Pulmonary artery endothelial cell (primary cell): ENCODE measurements at places on chromosomes 6 and 20. TPM values are rescaled to one million over a fixed set of nuclear protein-coding genes. Genes with fewer than 3 reads are reported as not detected.

DNA sequence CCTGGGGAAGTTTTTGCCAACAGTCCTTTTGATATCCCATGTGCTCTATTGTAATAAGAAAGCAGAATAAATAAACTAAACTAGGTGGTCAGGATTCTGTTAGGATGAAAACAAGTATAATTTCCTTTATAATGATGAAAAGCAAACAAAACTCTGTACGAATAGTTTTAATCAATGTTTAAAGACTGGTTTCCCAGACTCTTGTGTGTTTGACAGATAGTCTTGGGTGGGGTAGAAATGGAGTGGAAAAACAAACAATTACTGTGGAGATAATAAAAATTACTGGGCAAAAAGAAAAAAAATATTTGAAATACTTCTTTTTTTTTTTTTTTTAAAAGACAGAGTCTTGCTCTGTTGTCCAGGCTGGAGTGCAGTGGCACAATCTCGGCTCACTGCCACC, 152.1 kb upstream of the FLRT3 start:
- no peak for DNase-seq

DNA sequence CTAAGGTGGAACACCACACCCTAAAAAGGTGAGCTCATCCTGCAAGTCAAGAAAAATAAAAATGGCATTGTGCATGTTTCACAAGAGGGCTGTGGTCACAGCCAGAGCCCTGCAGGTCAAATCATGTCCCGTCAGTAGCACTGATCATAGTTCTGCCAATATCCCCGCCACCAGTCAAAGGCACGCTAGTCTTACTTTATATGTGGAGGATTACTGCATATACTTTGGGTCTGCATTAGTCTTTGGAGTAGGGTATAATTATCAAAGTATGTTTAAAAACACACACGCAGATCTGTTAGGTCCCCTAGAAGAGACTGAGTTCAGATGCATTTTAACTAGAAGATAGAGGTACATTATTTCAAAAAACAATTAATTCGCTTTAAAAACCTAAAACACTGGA, 1.8 kb downstream of the PERP start:
- no peak for DNase-seq

Gene ZBTB2
- 7.7 and 12.0 TPM in 2 replicates for total RNA-seq

Gene CRISP3
- total RNA-seq = not detected in 2 replicates

DNA sequence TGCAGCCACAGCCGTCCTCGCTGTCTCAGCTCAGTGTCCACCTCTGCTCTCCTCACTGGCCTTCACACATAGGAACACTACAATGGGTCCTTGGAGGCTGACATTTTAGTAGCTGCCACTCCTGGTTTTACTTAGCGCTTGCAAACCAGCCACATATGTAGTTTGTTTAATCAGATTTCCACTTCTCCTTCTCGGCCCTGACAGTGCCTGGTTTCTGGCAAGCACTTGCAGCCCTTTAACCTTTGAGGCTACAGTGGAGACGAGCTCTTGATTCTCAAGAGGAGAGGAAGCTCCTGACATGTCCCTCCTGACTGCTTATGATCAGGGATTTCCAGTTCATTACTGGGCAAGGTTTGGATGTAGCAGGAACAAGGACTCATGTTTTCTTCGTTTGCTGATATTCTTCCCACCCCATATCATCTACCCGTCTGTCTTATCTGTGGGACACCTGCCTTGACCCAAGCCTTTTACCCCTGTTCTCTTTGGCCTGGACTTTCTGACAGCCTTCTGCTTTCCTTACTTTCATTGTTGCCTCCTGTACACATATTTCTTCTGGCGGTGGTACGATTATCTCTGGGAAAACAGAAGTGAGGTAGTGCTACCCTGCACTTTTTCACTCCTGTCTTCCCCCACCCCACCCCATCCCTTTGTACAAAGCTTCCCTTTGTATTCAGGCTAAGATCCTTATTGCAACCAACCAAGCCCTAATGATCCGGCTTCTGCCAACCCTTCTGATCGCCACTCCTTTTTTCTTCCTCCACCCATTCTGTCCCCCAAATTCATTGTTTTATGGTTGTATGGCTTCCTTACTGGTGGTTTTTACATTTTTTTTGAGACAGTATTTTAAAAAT, 31.2 kb downstream of the CEP43 start:
- no peak for DNase-seq

DNA sequence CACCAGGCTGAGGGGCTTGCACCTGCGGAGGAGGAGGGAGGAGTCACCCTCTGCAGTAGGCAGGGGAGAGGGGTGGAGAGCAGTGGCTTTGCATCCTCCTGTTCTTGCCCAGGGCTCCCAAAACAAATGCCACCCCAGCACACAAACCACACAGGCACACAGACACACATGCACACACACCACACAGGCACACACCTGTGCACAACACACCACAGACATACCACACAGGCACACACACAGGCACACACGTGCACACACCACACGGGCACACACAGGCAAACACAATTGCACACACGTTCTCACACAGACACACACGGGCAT, 26.6 kb downstream of the YTHDF1 start:
- DNase-seq = no peak

DNA sequence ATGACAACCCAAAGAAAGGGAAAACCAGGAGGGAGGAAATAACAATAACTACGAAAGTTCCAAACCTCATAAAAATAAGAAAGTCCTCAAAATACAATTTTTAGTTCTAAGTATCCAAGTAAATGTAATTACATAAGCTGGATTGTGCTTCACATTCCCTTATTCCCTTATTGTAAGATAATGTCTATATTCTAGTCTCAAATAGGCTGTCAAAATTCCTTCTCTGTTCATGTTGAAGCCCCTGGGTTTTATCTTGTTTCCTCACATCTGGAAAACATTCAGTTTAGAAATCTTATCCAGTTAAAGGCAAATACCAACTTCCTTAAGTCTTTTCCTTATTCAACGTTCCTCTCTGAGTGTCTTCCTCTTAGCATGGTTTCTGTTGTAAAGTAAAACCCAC, 282.3 kb downstream of the CD109 start:
- DNase-seq = no peak

- no peak for DNase-seq
These were observed 399.7 kb downstream of the COL12A1 start for GRCh38 chr6:74805916-74806696.

Gene TMEM239
- not detected in 2 replicates for total RNA-seq

Gene GTSF1L
- total RNA-seq = not detected in 2 replicates

DNA sequence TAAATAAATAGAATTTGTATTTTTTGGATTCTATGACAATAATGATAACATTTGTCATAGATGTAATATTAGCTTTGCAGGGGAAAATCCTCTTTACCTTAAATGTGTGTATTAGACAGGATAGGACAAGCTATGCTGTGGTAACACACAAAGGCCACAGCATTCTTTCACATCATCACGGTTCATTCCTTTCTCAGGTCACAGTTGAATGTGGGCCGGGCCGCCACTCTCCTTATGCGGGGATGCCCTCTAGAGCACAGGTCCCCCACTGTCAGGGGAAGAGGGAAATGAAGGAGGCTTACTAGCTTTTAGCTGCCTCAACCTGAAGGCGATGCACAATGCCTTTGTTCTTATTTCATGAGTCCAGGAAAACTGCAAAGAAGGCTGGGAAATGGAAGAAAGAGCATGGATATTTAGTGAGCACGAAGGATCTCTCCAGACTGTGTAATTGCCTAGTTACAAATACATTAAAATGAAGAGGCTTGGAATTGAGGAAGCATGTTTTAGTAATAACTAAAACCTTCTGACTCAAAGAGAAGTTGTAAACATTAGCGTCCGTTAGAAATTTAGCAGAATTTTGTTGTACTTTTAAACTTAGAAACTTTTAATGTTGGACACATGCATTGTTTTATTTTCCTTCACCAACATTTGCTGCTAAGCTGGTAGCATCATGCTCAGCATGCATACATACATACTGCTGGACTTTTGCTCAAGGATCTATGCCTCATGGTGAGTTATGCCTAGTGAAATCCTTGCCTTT, 248.9 kb upstream of the FOXQ1 start:
- no peak for DNase-seq

DNA sequence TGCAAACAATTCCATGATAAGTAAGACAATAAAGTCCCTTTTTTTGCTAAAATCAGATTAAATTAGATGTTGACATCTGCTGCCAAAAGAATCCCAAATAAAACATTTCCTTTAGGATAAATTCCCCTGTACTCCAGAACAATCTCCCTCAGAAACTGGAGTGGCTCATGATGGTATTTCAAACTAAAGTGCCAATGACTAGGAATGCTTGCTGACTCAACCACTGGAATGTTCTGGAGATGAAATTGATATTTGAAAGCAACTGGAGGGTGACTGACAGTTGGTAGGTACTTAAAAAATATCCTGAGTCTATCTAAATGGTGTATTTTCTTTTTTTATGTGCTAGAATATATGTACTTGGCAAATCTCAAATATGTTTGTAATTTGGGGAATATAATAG, 350.1 kb upstream of the TSHZ2 start:
- no peak for DNase-seq

DNA sequence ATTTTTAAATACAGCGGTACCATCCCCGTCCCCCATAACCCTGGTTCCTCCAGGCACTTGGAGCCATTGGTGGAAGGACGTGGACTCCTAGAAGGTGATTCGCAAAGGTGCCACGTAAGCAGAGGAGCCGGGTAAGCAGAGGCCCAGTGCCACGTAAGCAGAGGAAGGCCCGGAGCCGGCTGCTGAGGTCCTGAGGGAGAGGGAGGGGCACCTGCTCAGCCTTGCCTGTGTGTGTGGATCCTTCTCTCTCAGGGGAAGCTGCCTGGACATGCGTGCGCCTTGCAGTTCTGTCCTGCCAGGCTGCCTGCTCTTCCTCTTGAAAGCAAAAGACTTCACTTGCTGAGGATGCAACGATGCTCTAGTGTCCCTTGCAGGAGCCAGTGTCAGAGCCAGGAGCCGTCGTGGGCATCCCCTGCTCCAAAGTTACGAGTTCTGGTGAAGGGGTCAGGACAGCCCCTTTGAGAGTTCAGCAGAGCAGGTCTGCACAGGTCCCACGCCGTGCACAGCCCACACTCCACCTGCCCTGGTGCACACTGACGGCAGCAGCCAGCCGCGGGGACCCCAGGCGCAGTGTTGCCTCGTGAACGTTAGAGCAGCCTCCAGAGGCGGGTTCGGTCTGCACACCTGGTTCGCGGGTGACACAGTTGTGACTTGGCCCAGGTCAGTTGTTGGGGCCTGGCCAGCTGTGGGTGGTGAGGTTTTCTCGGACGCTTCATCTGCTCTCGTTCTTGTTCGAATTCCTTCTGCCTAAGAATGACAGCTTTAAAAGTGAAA, 1.9 kb upstream of the NKAIN4 start:
- no peak for DNase-seq

DNA sequence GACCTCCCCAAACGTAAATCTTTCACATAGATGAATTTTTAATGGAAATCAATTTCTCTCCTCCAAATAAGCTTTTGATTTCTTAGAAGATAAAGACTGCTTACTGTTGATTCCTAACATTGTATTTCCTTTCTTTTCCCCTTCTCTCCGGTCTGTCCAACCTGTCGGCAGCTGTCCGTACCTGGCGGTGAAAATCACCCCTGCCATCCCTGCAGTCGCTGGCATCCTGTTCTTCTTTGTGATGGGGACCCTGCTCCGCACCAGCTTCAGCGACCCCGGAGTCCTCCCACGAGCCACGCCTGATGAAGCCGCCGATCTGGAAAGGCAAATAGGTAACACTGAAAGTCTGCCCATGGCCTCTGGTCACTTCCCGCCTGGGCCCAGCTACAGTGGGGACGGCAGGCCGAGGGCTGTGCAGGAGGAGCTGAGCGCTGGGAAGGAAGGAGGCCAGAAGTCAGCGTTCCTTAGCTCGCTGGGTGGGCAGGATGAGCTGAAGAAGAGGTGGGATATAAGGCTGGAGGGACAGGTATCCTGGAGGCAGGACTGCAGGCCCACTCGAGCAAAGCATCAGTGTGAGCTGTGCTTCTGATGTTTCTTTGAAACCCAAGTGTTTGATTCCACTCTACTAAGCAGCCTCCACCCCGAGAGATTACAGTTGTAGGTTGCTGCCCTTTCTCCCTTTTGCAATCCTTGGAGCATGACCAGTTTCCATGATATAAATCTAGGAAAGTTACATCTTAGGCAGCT, 161.6 kb downstream of the ZDHHC14 start:
- no peak for DNase-seq

- DNase-seq = no peak
These were observed 160.0 kb downstream of the TBXT start for GRCh38 chr6:166007349-166008263.

Gene OR2H1
- not detected in 2 replicates for total RNA-seq

DNA sequence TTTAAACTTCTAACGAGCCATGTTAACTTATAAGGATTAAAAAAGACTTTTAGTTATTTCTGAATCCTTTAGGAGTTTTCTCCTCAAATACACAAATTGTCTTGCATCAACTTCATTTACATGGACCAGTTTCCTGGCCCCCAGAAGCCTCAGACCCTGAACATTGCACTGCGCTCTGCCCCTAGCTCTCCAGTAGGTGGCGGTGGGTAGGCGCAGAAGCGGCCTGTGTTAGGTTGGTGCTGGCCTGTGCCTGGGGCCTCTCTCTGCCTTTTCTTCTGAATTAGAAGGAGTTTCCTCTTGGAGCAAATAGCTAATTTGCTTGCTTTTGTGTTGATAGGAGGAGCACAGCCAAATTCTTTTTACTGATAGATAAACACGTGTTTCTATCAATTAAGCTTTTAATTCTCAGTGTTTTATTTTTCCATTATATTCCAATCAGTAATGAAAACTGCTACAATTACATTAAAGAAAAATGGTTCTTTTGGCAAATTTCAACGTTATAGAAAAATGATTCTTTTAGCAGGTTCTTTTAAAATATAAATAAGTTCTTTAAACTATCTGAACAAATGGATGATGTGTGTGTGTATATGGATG, 44.4 kb downstream of the DTD1 start:
- DNase-seq = peak; percentile 17

DNA sequence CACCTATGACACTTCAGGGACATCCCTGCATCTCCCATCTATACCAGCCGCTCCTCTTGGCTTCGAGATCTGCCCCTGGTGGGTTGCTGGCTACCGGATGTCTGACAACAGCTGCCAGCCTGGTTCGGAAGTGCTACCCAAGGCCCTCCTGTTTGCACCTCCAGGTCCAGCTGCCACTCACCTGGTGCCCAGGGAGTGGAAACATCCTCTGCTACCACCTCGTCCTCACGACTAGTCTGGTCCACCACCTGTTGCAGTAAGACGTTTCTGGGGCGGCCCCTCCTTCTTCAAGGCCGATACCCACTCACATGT, 8.3 kb upstream of the PCMTD2 start:
- no peak for DNase-seq

GRCh38 chr6:111114482-111114881, 27.2 kb downstream of the SLC16A10 start:
- DNase-seq = no peak
